Hair follicular keratinocyte (primary cell): ENCODE measurements at places on chromosomes 1 and 21. TPM values are rescaled to one million over a fixed set of nuclear protein-coding genes. Genes with fewer than 3 reads are reported as not detected.

RAB42 gene
- 0.87 and 1.5 TPM in 2 replicates for total RNA-seq

CHIT1 gene
- total RNA-seq, result not detected in 2 replicates

PTGER3 gene
- total RNA-seq, result not detected in 2 replicates

GPR3 gene
- total RNA-seq, result 1.0 TPM in 2 replicates

IVL gene
- 5.2 and 10.2 TPM in 2 replicates for total RNA-seq

LCE1F gene
- not detected in 2 replicates for total RNA-seq

SDHB gene
- total RNA-seq, result 147 and 211 TPM in 2 replicates

AKNAD1 gene
- total RNA-seq, result 0.15 TPM in 1 of 2 replicates, not detected in the other

MATN1 gene
- total RNA-seq, result not detected in 2 replicates

LCE1E gene
- 0.91 TPM in 1 of 2 replicates, not detected in the other for total RNA-seq
